ENCODE measurements at places on chromosomes 16 and 17.

DNA sequence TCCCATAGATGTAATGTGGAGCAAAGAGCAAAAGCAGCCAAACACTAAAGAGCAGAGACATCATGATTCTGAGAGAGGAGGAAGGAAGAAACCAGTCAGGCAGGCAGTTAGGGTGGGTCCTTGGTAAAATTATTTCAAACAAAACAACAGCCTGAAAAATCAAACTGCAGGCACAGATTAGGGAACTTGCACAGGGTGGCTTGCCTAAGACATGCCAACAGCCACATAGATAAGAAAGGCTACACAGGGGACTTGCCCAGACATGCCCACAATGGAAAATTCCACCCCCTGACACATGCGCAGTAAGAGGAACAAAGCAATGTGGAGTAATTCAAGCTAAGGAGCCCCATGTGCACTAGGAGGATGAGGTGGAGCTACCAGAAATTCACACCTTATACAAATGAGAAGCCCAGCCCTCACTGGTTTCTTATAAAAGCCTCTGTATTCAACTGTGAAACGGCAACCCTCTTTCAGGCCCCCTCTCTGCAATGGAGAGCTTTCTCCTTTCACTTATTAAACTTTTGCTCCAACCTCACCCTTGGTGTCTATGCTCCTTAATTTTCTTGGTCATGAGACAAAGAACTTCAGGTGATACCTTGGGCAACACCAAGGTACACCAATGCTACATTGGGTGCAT, 7.3 kb upstream of the GAS7 start:
- no peak for ATAC-seq
- H3K4me1 ChIP-seq = no peaks in the 10 kb centered on the region
- no peaks in the 10 kb centered on the region for H3K36me3 ChIP-seq
- no peak overlapping the region for H3K4me3 ChIP-seq
- peaks cover 7% of the 10 kb centered on the region for H3K27me3 ChIP-seq
- H3K27ac ChIP-seq = no peak overlapping the region

DNA sequence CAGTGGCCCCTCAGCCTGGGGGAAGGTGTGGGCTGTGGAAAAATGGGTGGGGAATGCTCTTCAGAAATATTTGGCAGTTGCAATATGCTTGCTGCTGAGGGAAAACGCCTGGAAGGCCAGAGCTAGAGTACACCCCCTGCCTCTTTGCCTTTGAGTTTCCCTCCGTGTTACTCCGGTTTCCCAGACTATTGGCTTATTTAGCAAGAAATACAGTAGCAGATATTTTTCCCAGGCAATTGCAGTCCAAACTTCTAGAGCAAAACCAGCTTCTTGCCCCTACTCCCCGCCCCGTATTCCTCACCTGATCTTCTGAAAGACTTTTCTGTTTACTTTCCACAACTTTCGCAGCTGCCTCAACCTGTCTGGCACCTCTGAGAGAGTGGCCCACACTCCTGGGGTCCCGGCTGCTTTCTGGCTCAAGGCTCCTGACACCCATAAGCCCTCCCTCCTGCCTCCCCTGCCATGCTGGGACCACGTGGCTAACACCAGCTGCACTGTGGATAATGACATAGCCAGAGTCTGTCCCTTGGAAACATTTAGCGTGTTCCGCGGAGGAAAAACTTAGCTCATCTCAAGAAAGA, 45.8 kb upstream of the HELZ start:
- no peak overlapping the region for H3K4me3 ChIP-seq
- peaks cover 19% of the 10 kb centered on the region for H3K4me1 ChIP-seq
- no peak overlapping the region for H3K27ac ChIP-seq
- ATAC-seq = no peak
- no peaks in the 10 kb centered on the region for H3K36me3 ChIP-seq

GRCh38 chr17:10087355-10087754, 111.1 kb downstream of the GAS7 start:
- H3K4me1 ChIP-seq = peaks cover 15% of the 10 kb centered on the region
- H3K4me3 ChIP-seq = no peak overlapping the region
- ATAC-seq = no peak
- no peaks in the 10 kb centered on the region for H3K36me3 ChIP-seq
- H3K27ac ChIP-seq = no peak overlapping the region

DNA sequence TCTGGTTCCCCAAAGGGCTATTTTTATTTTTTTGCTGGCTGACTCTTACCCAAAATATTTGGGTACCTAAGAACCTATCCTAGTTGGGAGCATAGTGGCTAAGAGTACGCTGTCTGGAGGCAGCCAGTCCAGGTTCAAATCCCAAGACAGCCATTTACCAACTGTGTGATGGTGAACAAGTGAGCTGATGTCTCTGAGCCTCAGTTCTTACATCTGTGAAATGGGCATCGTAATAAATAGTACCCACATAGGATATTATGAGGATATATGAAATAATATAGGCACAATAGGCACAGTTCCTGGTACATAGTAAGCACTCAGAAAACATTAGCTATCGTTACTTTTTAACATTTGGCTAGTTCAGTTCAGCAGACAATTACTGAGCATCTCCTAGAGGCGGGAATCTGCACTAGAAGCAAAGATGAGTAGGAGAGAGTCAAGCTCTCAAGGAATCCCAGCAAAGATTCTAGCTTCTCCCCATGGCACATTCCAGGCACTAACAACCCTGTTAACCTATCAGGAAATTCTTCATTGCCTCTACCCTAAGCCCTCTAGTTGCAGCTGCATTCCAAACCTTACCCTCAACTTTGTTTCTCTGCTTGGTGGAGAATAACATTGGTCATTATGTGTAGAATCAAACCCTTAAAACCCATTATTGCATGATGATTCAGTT, 31.6 kb downstream of the GPR139 start:
- no peak for ATAC-seq

DNA sequence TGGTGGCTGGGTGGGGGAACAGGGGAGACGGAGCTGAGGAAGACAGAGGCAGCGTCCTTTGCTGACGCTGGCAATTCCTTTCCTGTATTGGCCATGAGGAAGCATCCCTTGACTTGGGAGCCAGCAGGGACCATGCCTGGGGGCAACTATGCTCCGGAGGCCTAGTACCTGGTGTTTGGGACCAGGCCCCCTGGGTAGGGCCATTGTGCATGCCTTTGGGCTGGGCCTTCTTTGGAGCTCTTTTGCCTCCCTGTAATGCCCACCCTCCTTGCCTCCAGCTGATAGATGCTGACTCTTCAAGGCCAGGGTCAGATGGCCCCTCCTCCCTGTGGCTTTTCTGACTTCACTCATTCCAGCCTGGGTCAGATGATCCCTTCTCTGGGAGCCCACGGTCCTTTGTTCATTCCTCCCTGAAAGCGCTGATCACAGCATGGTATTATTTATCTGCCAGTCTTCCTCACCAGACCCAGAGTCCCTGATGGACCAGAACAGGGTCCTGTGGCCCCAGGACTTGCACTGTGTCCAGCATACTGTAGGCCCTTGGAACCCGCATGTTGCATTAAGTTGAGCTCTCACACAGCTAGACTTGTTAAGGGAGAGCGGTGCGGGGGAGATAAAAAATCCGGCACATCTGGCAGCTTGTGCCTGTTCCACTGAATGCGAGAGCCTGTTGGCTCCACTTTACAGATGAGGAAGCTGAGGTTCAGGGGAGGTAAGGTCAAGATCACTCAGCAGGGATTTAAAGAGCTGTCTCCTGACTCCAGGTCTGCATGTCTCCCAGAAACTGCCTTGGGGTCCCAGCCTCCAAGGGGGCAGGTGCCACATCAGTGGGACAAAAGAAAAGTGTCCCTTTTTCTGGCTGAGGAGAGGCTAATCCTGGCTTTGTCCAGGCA, 2.9 kb downstream of the STARD3 start:
- H3K4me3 ChIP-seq = no peak overlapping the region
- peaks cover 85% of the 10 kb centered on the region for H3K4me1 ChIP-seq
- no peaks in the 10 kb centered on the region for H3K27me3 ChIP-seq
- H3K27ac ChIP-seq = no peak overlapping the region
- ATAC-seq = no peak
- no peaks in the 10 kb centered on the region for H3K36me3 ChIP-seq
